ENCODE measurements at places on chromosomes 1 and 21. TPM values are rescaled to one million over a fixed set of nuclear protein-coding genes. Genes with fewer than 3 reads are reported as not detected.

DNA sequence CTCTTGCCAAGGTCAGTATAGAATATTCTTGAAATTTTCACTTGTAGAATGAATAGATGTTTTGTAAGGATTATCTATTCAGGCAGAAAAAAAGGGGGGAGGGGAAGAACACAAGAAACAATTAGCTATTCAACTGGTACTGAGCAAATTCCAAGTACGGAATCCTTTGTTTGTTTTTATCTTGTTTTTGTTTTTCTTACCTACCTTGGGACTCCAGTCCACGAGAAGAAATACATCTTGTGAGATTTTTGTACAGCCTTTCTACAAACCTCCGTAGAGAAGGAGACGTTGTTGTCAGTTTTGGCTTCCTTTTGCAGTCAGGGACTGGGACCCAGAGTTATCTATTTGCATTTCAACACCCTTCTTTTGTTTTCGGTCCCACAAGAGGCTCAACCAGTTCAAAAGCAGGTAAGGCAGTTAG, 36.0 kb downstream of the ZNF281 start:
- no peak for DNase-seq

DNA sequence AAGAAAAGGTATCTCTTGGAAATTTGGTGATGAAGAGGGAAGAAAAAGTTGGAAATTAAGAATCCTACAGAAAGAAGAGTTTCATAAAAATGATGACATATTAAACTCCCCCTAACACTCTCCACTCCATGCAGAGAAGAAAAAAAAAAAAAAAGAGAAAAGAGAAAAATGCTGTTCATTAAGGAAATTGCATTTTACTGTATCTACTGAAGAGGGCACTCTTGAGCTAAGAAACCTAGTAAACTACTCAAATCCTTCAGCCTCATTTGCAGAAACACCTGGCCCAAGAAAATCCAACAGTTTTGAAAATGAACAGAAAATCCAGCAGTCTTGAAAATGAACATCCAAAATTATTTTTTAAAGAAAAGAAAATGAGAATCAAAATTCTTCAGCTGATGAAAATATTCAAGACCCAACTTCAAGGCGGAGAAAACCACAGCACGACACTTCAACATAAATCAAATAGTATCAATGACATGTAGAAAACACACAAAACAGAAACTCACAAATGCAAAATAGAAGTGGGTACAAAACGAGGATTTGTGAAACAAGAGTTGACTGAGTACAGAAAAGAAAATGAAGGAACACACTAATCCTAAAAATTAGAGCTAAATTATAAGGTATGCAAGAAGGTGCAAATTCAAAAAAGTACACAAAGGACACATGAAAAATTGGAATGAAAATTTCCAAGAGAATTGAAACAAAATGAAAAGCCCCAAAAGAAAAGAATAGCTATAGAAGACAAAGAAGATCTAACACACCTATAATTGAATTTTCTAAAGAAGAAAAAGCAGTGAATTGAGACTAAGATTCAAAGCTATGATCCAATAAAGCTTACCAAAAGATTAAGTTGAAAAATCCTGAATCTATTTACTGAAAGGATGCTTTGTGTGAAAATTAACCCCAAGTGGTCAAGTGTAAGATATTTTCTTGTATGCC, 73.2 kb upstream of the DNAJC6 start:
- DNase-seq: no peak

- DNase-seq: no peak
Measured at GRCh38 chr1:48602349-48602748, 130.3 kb upstream of the SPATA6 start.

DNA sequence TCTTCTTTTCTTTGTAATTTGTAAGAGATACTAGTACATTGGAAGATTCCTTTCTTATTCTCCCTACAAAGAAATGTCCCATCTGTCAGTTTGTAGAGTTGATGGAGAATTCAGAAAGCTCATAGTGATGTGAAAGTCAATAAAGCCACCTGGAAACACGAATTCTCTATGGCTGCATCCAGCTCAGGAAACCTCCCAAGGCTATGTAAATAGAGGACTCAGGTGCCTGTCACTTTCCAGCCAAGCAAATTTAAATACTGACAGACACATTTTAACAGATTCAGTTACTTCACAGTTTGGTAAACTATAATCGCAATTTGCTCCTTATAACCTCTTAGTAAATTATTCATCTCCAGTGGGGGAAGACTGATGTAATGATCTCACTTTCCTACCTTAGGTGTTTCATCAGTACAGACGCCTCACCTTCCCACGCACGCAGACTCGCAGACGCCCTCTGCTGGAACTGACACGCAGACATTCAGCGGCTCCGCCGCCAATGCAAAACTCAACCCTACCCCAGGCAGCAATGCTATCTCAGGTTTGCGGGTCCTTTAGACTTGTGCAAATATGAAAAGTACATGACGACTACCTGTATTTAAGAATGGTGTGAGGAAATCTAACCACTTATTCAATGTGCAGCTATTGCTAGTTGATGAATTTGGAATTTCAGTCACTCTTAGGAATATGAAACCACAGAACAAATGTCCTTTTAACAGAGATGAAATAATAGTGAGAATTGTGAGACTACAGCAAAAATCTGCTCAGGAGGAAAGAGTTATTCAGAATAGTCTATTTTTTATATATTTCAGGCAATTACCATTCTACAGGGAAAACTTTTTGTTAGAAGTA, 60.6 kb downstream of the PTPRC start:
- DNase-seq: peak; percentile 82

DNA sequence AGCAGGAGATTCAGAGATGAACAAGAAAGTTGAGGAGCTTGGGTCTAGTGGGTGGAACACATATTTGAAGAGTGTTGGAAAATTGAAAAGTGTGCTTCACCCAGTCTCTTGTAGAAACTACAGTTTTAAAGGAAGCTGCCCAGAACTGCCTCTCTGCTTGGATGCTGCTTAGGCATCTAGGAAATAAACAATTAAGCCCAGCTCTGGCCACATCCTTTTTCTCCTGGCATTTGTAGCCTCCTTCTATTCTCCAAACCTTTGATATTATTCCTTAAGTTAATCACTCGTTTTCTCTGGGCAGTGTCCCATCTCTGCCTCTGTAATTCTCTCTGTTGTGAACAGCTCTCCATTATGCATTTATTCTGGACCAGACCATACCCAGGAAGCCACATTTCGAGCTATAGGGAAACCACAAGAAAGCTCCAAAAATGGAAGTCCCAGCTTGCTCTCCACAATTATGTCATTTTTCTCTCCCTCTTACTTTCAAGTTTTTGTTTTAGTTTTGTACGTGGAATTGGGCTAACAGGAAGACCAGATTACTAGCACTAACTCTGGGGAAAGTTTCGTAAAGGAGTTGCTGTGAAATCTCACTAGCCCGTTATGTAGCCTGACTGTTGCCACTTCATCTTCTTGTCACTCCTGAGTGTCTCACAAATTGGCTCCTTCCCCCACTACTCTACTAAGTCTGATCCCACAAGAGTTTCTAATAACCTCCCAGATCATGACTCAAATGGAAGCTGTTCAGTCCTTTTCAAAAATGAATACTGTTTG, 102.2 kb downstream of the NTMT2 start:
- DNase-seq: no peak

DNA sequence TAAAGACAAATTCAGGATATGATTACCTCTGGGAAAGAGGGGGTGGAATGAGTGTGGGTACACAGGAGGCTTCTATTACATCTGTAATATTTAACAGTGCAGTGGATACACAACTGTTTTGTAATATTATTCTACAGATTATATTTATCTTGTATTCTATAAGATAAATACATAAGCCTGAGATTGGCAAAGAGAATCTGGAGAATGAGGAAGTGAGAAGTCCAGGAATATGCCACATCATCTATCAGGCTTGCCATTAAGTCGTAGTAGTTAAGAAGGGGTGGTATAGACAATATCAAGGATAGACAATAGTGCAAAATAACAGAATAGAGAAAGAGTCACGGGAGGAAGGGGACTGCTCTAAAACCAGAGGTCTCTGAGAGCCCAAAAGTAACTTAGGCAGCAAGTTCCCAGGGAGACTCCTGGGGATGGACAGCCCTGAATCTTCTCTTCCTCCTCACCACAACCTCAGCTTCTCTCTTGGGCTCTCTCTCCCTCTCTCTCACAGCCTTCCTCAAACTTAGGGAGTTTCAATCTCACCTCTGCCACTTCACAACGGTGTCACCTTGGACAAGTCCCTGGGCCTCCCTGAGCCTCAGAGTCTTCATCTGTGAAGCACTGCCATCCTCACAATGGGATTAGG, 14.0 kb upstream of the PTAFR start:
- no peak for DNase-seq

DNA sequence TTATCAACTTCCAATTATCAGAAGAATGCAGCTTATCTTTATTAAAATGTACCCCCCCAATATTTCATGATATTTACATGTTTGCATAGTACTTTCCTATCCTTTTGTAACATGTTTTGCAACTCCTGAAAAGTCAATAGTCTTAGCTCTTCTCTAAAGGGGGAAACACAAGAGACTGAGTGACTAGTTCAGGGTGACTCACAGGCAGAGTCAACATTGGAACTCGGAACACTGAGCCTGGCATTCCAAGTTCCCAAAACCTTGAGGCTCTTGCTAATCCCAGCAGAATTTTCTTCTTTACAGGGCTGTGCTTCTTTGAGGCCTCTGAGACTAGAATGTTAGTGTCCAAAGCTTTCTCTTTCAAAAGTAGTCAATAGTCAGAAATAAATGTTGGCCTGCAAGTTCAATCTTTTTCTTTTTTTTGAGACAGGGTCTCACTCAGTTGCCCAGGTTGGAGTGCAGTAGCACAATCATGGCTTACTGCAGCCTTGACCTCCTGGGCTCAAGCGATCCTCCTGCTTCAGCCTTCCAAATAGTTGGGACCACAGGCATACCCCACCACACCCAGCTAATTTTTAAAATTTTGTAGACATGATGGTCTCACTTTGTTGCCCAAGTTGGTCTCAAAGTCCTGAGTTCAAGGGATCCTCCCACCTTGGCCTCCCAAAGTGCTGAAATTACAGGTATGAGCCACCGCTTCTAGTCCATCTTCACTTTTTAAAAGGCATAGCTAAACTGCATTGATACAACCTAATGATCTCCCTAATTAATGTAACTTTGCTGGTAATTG, 37.5 kb downstream of the ZNF281 start:
- peak; percentile 59 for DNase-seq

DNA sequence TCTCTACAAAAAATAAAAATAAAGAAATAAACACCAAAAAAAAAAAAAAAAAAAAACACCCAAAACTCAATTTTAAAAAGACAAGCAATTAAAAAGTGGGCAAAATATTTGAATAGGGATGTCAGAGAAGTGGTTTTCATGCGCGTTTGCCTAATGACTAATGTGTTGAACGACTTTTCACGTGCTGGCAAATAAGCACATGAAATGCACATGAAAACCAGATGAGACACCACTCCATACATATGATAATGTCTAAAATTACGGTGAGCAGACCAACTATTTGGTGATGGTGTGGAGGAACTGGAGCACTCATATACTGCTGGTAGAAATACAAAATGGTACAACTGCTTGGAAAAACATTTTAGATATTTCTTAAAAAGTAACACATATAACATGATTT, 39.4 kb upstream of the UHMK1 start:
- DNase-seq: no peak

- peak; percentile 38 for DNase-seq
Measured at GRCh38 chr1:84853741-84854721, 39.0 kb downstream of the LPAR3 start.

DNA sequence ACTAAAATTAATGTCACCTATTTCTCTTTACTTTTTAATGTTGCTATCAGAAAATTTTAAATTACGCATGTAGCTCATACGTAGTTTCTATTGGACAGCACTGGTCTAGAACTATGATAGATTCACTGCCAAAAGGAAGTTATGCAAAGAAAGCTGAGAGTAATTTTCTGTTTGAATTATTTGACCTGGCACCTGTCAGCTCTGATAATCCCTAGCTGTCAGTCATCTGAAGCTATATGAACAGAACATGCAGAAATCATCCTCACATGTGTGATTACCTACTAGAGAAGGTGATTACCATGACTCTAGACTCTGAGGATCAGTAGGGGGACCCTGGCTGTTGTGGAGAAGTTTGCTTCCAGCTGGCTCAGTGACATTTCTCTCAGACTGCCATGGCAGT, 40.8 kb downstream of the F5 start:
- DNase-seq: no peak

GRCh38 chr1:66374561-66375111, 159.3 kb upstream of the SGIP1 start:
- no peak for DNase-seq

DNA sequence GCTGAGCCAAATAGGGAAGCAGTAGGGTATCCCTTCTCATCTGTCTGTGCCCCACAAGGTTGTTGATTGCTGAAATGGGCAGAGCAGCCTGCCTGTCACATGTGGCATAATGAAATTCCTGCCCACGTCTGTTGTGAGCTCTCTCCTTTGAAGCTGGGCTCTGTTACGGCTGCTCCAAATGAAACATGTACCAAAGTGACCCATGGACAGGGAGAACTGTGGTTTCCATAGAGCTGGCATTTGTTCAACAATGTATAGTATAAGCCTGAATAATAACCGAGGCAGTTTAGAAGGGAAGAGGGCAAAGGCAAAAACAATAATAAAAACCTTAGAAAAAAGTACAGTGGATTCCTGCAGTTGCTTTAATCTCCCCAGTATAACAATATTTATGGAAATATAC, 149.7 kb downstream of the LYPLAL1 start:
- no peak for DNase-seq

DNA sequence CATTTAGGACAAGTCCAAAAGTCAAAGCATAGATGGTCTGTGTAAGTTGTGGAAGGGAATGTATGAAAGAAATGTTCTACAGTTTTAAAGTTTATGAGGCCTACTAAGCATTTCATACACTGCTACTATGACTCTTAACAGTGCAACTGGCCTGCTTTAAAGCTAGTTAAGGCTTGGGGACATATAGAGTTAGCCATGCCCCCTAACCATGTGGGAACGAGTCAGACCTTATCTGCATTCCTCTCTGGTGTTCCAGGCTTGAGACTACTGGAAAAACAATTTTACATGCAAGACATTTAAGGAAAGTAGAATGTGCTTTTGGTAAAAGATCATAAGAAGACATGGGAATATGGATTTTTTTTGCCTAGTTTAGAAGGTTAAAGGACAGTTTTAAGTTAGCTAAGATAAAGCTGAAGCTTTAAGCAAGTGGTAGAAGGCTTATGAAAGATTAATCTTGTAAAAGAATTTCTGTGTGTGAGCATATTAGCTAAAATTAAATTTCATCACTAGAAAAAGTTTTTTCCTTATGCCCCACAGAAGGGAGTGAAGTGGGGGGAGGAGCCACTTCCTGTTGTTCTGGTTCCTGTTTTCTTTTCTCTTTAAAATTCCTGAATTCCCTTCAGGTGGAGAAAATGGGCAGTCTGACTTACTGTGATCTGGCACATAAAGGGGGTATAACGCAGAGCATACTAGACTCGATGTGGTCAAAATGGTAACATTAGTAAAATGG, 8.9 kb upstream of the CD48 start:
- no peak for DNase-seq

DNA sequence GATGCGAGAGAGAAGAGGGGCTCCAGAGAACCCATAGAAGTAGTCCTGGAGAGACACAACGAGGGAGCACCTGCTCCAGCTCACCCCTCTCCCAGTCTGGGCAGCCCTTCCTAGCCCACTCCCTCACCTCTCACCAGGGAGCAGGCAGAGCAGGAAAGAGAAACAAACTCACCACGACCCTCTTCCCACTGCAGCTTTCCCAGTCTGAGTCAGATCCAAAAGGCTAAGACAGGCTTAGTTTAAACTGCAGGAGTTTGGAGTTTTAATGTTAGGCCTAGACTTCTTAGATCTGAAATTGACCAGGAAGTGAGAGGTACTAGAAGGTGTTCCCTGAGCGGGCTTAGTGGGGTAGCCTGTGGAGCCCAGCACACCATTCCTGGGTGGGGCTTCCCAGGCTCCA, 29.6 kb downstream of the SLC1A7 start:
- no peak for DNase-seq

KRTAP11-1 gene
- total RNA-seq: not detected

ARHGEF11 gene
- total RNA-seq: 44.1 TPM

YOD1 gene
- total RNA-seq: 22.4 TPM

SIM2 gene
- total RNA-seq: 15.1 TPM

AUNIP gene
- 10.6 TPM for total RNA-seq

Measured in Calu3 (cell line).